ENCODE measurements at places on chromosomes 3 and 15.

- no peak for DNase-seq
Measured at GRCh38 chr3:16490062-16490619, 23.4 kb downstream of the RFTN1 start.

GRCh38 chr3:127226457-127226856 lies 33.5 kb downstream of the PRR23E start:
- peak; percentile 7 for DNase-seq

- no peak for DNase-seq
Measured at GRCh38 chr15:100601163-100601562, 821 bp downstream of the LINS1 start.

DNA sequence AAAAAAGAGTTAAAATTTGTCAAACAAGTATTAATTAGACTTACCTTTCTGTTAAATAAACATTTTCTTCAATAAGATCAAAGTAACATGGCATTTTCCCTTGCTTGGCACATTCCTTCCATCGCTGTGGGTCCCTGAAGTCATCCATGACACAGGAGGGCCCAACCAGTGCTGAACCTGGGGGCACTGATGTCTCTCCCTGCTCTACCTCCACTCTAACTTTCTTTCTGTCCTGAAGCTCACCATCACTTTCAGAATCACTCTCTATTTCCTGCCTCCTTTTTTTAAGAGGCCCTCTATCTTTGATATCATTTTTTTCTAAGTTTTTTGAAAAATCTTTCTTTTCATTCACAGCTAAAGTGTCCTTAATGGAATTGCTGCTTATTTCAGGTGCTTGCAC lies 43.8 kb downstream of the SETD2 start:
- no peak for DNase-seq

DNA sequence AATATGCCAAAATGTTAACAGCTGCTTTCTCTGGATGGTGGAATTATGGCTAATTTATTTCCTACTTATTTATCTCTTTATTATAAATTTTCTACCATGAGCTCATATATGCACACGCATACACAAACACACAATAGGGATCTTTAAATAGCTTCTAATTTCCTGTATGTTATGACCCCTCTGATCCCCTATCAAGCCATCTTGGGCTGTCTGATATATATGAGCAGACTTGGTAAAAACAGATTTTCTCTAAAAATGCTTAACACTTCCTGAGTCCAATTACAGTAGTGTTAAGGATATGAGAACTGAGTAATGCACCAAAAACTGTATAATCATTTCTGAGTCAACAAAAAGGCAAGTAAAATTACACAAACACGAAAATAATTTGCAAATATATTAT lies 52.0 kb upstream of the LMOD3 start:
- no peak for DNase-seq

DNA sequence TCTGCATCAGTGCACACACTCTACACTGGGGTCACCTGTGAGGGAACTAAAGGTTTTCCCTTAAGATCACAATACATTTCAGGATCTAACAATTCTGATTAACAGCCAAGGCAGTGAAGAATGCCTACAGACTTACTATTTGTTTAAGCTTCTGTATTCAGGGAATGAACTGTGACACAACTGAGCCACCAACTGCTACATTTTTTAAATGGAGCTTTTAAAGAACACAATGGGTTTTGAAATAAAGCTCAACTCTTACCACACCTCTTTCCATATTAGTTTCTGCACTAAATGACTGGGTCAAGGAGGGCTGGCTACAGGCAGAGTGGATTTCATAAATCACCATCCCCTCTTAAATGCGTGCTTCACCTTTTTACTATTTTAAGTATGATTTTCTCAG lies 100.2 kb downstream of the TMCC1 start:
- DNase-seq = no peak

DNA sequence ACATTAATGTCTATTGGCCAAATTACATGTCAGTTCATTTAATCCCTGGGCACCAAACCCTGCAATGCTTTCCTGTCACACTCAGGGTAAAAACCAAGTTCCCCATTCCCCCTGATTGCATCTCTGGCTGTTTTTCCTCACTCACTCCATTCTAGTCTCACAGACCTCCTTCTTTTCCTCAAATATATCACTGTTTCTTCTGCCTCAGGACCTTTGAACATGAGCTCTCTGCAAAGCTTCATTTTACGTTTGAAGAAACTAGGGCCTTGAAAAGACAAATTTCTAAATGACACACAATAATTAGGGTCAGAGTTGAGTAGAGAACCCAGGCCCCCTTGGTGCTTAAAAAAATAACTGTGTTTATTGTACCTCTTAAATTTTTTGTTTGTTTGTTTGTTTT lies 230.6 kb downstream of the THRB start:
- no peak for DNase-seq

Measured in NCI-H774 (cell line).